ENCODE measurements at places on chromosomes 6 and 20.

DNA sequence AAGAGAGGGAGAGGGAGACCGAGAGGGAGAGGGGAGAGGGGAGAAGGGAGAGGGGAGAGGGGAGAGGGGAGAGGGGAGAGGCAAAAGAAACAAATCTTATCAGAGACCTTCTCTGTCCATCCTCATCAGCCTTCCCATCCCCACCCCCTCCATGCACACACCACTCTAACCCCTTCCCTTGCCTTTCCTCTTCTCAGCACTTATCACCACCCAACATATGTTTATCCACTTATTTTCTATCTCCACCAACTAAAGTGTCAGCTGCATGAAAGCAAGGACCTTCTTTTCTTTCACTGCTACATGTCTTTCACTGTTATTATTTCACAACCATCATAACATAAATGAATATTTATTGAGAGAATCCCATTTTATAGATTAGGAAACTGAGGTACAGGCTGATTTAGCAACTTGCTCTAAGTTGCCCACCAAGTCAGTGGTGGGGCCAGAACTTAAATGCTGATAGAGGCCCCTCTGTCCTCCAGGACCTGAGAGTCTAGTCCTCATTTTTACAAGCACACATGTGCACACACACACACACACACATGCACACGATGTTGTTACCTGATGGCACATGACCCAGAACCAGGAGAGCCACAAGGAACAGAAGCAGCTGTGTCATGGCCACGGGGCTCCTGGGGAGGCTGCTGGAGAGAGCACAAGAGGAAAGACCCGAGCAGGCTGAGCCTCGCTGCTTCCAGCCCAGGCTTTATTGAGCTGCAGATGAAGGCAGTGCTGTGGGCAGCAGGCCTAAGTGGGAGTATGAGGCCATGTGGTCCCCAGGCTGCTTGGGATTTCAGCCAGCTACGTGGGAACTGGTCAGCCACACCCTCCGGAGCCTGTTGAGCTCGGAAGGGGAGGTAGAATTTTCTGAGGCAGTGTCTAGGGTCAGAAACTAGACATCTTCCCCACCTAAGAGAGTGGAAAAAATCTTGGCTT, 2.3 kb downstream of the DEFB124 start:
- no peak for DNase-seq

DNA sequence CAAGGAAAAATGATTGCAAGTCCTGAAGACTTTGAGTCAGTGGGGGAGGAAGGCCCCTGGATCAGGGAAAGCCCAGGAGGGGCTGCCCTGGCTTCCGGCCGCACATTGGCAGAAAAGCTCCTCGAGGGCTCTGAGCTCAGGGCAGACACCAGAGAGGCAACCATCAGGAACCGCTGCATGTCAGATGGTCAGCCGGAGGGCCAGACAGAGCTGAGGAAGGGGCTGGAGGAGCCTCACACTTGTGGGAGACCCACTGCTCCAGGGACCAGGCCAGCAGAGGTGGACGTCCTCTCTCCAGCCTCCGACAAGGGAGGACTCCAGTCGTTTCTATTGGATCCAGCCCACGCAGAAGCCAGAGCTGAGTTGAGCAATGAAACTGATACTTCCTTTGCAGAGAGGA, 30.2 kb upstream of the AAR2 start:
- DNase-seq, result no peak

DNA sequence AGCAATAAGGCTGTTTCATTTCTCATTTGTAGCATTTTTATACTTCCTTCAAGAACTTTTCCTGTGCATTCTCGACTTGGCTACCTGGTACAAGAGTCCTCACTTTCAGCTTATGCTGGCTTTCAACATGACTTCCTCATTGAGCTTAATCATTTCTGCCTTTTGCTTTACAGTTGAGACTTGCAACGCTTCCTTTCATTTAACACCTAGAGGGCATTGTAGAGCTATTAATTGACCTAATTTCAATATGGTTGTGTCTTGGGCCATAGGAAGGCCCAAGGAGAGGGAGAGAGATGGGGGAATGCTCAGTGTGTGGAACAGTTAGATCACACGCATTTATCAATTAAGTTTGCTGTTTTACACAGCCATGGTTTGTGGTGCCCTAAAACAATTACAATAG, 37.2 kb downstream of the SLC22A2 start:
- no peak for DNase-seq

DNA sequence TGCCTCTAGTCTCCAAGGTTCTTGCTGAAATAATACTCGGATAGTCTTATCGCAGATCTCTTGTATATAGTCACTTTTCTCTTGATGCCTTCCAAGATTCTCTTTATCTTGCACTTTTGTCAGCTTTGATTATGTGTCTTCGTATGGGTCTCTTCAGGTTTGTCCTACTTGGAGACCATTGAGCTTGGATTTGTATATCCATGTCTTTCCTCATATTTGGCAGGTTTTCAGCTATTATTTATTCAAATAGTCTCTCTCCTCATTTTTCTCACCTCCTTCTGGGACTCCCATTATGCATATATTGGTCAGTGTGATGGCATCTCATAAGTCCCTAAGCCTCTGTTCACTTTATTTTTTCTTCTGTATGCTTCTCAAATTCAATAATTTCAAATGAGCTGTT, 23.0 kb downstream of the ECI2 start:
- DNase-seq, result no peak

DNA sequence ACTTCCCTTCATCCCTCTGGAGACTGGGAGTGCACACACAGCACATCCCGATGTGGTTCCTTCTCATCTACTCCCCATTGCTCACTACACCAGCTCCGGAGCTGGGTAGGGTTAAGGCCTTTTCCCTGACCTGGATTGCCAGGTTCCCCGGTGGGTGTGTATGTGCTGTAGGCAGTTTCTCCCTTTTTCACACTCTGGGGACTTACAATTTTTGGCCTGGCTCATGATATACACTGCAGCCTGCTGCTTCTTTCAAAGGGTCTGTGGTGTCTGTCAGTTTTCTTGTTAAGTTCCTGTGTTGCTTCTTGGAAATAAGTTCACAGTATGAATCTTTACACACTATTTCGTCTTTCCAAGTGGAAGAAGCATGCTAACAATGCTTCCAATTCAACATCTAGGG, 405.5 kb downstream of the UTRN start:
- no peak for DNase-seq

GRCh38 chr6:36319436-36319762, 17.3 kb downstream of the BNIP5 start:
- no peak for DNase-seq

DNA sequence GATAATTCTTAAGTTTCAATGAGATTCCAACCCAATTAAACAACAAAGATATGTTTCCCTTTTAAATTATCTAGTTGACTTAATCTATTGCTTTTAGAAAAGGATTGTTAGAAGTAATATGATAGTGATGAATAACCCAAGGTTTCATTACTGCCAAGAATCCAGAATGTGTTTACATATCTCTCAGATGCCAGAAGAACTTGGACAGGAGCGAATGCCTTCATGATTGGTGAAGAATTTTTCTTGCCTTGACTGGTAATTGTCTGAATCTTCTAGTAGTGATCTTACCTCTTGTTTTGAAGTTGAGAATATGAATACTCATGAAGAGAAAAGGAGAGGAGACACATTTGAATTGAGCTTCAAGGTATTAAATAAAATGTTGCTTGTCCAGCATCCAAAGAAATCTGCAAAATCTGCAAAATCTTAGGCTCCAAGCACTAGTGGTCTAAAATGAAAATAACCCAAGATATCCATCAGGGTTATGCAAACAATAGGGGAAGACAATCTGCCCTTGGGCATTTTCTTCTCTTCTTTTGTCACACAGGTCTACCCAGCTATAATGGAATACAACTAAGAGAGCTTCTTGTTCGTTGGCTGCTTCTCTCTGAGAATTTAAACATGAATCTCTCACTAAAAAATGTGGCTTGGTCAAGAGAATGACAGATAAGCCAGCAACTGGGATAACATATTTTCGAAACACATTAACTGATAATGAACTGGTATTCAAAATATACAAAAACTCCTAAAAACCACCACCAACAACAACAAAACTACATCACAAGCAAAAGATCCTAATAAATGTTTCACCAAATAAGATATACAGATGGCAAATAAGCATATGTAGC, 928.9 kb downstream of the EYS start:
- no peak for DNase-seq

DNA sequence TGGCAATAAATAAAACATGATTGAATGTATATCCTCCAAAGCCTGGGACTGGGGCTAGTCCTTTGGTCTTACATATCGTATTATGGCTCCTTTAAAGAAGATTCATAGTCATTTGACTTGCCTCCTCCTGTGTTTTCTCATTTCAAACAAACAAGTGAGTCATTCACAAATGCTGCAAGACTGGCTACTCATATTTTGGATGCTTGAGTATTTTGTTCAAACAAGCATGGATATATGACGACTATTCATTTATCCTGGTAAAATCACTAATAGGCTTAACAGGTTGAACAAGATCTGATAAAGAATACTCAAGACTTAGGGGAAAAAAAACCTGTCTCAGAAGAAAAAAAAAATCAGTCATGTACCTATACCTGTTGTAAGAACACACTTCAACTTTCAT, 111.1 kb upstream of the CCDC28A start:
- DNase-seq, result no peak

- DNase-seq, result no peak
Observed at GRCh38 chr20:53937339-53937741, 133.1 kb downstream of the BCAS1 start.

GRCh38 chr6:4388675-4389074, 253.3 kb upstream of the ECI2 start:
- no peak for DNase-seq

DNA sequence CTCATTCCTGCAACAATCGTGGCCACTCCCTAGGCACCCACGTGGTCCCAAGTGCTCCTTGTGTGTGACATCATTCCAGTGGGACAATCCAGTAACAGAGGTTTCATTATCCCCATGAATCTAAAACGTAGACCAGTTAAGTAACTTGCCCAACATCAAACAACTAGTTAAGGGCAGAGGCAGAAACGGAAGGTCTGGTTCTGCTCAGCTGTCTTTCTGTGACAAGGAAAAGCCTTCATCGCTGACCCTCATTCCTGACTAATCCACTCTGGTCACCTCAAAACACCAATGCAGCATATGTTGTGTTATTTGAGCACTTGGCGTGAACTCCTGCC, 261.4 kb upstream of the JARID2 start:
- DNase-seq, result no peak

DNA sequence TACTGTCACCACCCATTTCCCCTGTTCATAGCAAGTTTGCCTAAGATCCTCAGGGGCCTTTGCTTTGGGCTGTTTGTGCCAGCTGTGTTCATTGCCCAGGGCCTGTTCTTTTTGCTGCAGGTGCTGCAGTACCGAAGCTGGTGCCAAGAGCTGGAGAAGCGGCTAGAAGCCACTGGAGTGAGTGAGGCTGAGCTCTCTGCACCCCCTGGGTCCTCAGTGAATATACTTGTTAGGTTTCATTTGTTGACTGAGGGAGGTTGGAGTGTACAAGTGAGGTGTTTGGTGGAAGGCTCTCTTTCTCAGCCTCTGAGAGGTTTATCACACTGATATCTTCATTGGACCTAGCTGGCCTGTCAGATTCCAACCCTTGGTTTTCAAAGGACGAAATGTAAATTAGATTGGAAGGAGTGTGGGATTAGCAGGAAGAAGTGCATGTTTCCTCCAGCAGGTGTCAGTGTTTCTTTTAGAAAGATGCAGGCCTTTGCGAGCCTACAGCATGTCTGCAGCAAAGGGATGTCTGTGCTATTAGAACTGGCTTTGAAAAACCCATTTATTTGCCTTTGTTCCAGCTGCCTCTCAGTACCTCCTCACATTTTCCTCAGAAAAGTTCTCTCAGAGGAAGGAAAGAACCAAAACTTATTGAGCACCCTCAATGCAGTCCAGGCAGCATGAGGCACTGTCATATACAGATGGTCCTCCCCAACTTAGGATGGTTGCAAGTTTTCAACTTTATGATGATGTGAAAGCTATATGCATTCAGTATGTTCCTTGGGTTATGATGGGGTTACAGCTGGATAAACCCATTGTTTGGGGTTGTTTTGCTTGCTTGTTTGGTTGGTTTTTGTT, 8.3 kb downstream of the CEP250 start:
- peak; percentile 35 for DNase-seq

DNA sequence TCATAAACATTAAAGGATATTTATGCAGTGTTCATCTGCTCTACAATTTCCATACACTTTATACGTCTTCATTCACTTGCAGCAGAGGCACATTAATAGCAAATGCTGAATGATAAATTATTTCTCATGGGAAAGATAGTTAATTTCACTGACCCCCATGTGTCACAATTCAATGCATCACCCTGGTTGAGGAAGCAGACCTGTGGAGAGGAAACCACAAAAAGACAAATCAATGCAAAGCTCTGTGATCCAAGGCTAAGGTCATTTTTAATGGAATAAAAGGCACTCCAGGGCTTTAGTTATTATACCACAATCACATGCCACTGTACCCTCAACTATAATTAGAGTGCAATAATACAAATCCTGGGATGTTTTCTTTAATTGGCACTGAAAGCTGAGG, 40.3 kb upstream of the TENT5A start:
- no peak for DNase-seq

- DNase-seq, result no peak
Observed at GRCh38 chr6:101222007-101222406, 171.5 kb upstream of the GRIK2 start.

- peak; percentile 12 for DNase-seq
Observed at GRCh38 chr6:46490425-46491200, 636 bp downstream of the RCAN2 start.

DNA sequence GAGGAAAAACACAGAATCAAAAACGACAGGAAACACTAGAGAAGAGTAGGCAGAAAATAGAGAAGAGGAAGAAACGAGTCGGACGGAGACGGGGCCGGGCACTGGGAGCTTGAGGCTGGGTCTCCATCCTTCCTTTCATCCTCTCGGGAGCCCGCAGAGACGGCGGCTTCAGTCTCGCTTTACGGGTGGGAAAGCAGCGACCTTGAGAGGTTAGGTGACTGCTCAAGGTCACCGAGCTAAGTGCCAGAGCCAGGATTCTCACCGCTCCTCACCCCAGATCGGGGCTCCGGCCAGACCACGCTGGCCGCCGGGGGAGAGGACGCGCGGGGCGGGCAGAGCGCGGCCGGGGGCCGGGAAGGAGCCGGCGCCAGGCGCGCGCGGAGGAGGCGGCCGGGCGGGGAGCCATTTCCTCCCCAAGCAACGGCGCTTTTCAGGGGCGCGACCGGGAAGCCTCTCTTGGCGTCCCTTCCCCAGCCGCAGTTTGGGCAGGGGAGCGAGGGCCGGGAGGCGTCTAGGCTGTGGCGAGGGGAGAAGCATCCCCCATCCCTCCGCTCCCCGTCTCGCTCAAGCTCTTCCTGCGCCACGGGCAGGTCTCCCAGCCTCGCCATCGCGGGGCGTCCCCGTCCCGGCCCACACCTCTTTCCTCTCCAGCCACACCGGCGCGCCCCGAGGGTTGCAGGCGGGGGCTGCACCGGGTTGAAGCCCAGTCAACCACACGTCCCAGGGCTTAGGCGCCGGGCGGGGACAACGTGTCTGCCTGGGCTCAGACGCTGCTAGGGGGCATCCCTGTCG, 24.1 kb upstream of the MAP3K7 start:
- peak; percentile 45 for DNase-seq

- no peak for DNase-seq
Observed at GRCh38 chr20:53662595-53662994, 69.0 kb upstream of the ZNF217 start.

- DNase-seq, result no peak
Observed at GRCh38 chr6:142013287-142013686, 119.4 kb upstream of the GJE1 start.

- no peak for DNase-seq
Observed at GRCh38 chr6:141618180-141618581, 514.5 kb upstream of the GJE1 start.

GRCh38 chr6:83265384-83265783, 72.2 kb downstream of the RWDD2A start:
- DNase-seq, result no peak
